ENCODE measurements at places on chromosomes 1 and 21.

- no peak for DNase-seq
Observed at GRCh38 chr1:53068314-53069099, 6.5 kb downstream of the PODN start.

DNA sequence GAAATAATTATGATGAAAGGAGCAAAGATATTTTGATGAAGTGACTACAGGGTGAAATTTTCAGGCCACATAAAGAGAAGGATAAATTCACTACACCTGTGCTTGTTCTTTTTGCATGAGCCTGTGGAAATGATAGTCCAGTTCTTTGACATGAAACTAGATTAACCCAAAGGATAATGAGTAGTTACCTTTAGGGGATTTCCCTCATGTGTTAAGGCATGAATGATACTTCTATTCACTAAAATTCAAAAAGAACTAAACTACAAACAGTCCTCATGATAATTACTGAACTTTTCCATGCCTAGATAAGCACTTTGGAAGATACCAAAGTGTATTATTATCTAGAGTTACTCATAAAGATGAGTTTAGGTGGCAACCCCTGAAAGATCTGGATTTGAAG lies 244.3 kb downstream of the PTPRC start:
- no peak for DNase-seq

GRCh38 chr1:186531561-186532165 lies 70.7 kb upstream of the PDC start:
- DNase-seq: no peak

GRCh38 chr21:41602531-41602930 lies 94.6 kb upstream of the TMPRSS2 start:
- no peak for DNase-seq

GRCh38 chr1:174222166-174222949 lies 63.0 kb downstream of the RABGAP1L start:
- no peak for DNase-seq

GRCh38 chr1:98126740-98127139 lies 205.9 kb upstream of the DPYD start:
- no peak for DNase-seq

DNA sequence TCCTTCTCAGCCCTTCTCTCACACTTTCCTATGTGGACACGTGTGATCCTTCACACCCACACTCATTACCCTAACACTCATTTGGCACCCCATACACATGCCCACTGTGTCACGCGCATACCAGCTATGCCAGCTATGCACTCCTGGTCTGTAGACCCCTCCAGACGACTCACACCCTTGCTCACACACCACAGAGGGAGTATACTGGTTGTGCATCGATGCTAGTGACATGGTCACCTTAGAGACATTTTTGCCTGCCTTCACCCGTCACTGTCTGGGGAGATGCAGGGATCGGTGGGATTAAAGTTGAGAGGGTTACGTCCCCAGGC lies 8.3 kb upstream of the PPM1J start:
- no peak for DNase-seq

GRCh38 chr1:224170748-224171478 lies 12.1 kb upstream of the DEGS1 start:
- DNase-seq: peak; percentile 42

DNA sequence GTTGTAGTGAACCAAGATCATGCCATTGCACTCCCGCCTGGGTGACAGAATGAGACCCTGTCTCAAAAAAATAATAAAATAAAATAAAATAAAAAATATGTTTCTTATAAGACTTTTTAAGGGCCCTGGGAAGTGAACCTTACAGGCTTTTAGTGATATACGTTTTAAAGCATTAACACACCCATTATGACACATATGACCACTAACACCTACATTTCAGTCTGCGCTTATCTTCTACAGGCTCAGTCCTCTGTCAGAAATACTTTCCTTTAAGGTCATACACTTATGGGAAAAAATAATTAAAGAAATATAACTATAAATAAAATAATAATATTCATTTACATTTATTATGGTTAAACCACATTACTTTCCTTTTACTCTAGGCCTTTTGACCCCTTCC lies 21.9 kb downstream of the ADSS2 start:
- DNase-seq: no peak

DNA sequence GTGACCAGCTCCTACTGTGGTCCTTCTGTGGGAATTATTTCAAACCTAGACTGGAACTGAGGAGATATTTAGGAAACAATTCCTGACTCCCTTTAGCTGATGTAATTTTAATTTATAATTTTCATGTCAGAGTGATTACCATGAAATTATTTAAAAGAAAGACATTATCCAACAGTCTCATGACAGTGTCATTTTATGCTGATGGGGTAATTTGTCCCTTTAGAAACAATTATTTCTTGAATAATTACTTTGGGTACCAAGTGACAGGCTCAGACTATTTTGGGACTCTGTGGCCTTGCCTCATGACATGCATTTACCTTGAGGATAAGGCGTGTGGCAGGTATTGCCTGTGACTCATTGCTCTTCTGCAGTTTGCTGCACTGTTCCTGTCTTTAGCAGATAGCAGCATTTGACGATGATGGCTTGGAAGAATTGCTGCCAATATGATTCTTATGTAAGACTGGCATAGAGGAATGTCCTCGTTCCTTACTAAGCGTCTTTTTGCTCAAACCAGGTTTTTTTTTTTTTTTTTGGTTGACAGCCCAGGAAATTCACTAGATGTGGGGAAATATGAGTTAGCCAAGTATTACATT lies 206.0 kb upstream of the HMCN1 start:
- no peak for DNase-seq

- no peak for DNase-seq
Observed at GRCh38 chr1:150695561-150695960, 1.4 kb downstream of the GOLPH3L start.

GRCh38 chr1:155322571-155322952 lies 1.9 kb downstream of the RUSC1 start:
- DNase-seq: no peak

GRCh38 chr1:9073143-9073542 lies 3.7 kb upstream of the SLC2A5 start:
- DNase-seq: no peak

GRCh38 chr1:40633931-40634376 lies 31.5 kb downstream of the RIMS3 start:
- no peak for DNase-seq

GRCh38 chr1:52659356-52659755 lies 26.4 kb downstream of the SHISAL2A start:
- no peak for DNase-seq

DNA sequence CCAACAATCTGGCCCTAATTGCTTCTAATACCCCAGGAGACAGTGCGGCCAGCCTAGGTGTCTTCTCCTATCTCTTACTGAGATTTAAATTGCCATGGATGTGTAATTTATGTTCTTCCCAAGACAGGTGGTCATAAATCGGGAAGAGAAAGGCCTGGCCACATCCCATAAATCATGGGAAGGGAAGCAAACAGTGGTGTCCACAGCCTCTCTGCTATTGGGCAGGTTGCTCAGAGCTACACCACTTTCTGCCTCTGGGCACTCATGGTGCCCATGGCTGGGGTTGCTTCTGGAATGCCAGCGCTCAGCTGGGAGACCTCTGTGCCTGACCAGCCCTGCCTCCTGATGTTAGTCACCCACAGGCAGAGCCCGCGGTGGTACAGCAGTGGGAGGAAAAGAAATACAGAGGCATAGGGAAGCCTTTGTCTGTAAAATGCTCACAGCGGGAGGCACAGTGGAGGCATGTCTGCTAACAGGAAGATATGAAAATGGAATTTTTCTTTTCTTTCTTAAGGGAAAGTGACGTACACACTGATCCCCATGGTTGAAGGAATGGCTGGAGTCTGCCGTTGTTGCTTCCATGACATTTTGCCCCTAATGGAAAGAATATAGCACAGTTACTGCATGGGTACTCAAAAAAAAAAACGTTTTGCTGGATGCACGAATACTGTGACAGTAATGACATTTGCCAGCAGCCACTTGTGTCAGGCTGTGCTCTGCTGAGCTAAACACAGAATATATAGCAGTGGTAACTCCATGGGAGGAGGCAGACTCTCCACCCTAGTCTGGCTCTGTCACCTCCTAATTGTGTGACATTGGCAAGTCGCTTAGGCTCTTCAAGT lies 21.9 kb downstream of the MTARC1 start:
- no peak for DNase-seq

DNA sequence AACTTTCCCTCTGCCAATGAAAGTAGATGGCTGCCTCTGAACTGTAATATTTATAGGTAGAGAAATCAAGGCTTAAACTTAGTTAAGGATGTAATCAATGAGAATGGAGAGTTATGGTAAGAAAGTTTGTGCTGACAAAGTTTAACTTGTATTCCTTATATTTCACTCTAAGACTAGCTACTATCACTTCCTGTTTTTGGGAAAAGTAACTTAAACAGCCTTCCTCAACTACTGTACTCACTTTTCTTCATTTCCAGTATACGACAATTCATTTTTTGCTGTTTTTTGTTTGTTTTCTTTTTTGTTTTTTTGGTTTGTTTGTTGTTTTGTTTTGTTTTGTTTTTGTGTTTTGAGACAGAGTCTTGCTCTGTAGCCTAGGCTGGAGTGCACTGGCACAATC lies 3.7 kb downstream of the RGS18 start:
- no peak for DNase-seq

DNA sequence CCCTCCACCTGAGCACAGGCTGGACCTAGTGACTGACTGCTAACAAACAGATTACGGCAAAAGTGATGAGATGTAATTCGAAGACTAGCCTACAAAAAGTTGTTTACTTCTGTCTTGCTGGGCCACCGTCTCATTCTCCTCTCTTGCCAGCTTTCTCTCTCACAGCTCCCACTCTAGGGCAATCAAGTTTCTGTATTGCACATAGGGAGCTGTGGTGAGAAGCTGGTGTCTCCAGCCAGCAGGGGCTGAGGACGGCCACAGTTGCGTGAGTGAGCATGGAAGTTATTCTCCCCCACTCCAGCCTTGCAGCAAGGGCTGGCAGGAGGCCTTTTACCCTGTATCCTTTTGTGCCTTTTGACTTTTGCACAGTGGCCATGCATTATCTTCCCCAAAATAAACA lies 8.6 kb upstream of the COL6A2 start:
- no peak for DNase-seq

DNA sequence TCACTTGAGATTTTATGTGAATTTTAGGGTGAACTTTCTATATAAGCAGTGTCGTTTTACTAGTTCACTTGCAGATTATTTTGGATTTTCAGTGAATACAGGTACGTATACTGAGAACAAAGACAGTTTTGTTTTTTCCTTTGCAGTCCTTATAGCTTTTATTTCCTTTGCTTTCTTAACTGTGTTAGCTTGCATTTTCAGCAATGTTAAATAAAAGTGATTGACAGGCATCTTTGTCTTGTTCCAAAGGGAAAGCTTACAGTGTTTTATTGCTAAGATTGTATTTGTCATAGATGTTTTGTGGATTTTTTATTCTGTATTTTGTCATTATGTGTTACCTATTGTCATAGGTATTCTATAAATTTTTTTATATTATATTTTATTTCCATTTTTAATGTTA lies 53.3 kb upstream of the FASLG start:
- no peak for DNase-seq

DNA sequence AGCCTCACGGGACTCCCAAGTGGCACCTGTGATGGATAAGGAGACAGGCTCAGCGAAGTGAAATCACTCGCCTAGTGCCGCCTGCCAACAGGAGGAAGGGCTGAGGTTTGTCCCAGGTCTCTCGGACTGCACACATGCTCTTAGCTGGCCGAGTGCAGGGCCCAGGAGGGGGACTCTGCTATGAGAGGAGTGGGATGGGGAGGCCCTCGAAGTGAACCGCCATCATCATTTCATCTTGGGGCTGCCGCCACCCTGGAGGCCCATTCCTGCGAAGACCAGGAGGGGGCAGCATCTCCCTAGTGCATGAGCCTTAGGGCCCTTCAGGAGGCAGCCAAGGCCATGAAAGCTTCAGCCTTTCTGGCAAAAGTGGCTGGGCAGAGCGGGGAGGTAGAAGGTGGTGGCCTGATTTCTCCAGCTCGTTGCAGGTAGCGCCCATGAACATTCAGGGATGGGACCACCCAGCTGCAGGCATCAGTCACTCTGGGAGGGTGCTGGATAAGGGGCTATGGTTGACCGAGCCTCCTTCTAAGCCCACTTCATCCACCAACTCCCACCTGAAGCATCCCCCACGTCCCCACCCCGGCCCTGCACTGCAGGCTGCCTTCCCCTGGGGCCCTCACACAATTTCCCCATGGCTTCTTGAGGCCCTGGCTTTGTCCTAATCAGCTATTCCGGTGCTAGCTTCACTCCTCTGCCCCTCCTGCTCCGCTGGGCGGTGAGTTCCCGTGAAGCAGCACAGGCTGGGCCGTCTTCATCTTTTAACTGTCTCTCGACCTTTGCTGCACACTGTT lies 17.2 kb upstream of the RASSF5 start:
- peak; percentile 48 for DNase-seq

GRCh38 chr1:162351246-162351842 lies 25.3 kb downstream of the SPATA46 start:
- DNase-seq: no peak

DNA sequence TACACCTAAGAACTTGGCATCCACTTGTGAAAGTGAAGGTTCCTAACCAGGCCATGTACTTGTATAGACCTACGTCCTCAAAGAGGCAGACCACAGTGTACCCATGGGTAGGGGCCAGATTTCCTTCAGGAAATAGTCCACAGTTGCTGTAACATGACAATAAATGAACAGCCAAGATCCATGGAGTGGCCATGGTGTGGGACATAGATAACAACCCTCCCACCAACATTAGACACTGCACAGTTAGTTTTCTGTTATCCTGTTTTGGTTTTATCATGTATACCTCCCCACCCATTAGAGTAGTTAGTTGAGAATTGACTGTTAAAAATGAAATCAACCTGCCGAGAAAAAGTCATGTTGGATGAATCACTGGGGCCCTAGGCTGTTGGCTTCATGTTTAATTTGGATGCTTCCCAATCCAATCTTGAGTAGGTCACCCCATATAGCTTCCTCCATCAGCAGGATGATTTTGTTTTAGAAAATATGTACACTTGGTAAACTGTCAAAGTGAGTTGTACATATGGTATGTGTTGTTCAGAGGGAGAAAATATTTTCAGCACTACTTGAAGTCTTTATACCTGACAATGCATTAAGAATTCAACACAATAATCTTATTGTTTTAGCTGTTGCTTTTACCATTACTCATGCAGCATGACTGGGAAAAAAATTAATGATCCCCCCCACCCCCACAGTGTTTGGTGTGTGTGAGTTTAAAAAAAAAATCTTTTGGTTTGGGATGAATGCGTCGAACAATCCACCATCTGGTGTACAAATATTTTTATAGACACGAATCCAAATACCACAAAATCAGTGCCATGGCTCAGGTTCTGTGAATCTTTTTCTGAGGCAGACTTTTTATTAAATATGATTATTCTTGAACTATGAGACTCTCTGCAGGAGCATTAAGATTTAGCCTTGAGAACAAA lies 88.3 kb upstream of the ARHGAP29 start:
- no peak for DNase-seq

GRCh38 chr1:53546409-53547155 lies 87.4 kb downstream of the DMRTB1 start:
- no peak for DNase-seq

DNA sequence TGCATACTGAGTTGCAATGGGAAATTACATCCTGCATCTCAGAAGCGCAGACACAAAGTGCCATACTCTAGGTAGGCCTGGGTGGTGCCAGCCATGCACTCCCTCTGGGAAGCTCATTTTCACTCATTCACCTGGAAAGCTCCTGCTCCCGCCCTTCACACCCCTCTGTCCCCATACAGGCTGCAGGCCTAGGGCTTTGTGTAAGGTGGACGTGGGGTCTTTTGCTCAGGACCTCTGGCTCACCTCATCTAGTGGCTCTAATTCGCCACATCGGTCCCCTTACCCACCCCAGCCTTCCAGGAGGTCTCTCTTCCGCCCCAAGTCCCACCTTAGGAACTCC lies 751 bp downstream of the MRPS15 start:
- DNase-seq: no peak

Data from naive B cell (primary cell).